Posterior cingulate gyrus (tissue), 11 donors: ENCODE measurements at places on chromosomes 6 and 20.
A peak's percentile ranks its signal among the peaks of the same experiment; 100 is the strongest.

DNA sequence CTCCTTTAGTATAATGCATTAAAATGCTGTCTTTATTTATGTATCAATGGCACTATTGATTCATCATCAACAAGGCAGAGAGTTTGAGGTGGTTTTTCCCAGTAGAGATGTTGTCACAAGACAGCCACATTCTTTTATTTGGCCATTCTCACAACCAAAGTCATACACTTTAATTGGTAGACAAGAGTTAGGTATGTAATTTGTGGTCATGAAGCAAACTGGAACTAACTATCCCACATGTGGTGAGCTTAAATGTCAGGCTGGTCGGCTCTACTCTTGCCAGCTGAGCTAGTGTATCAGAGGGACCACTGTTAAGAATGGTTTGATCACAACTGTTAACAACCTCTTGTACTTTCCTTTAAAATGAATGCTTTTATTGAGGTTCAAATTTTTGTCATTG, 714.6 kb downstream of the CD109 start:
- no peak for DNase-seq

DNA sequence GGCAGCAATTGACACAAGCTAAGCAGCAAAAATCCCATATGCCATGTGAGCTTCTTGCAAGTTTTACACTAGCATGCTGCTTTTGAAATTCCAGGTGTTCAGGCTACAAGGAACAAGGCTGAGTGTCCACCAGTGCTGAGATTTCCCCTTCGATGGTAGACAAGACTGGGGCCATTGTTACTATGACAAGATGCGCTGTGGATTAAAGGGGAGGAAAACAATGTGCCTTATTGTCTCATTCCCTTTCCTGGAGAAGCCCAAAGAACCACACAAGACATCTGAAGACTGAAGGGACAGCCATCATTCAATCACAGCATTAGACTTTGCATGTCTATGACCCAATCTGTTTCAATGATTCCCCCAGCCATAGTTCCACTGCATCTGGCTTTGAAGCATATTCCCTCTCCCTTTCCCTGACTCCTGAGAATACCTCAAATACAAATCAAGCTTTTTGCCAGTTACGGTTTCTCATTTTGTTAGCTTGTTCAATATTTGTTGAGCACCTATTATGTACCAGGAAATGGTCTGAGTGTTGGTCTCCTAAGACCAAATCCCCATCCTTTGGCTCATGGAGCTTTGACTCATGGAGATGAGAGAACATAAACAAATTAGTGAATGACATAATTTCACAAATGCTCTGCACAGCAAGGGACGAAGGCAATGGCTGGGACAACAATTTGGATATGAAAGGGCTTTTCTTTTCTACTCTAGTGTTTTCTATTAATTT, 23.4 kb upstream of the SCGN start:
- DNase-seq, result no peak

GRCh38 chr20:54074511-54074910, 4.1 kb upstream of the BCAS1 start:
- no peak for DNase-seq

GRCh38 chr20:63829603-63829944, 1.5 kb downstream of the ZBTB46 start:
- no peak for DNase-seq

GRCh38 chr20:36773597-36774390, at the start of gene DSN1:
TSS of gene DSN1 (minus strand) at chr20:36773763. CDS start at chr20:36771458, 2,305 bp downstream.
- DNase-seq, result peak; percentile 86
